ENCODE measurements at places on chromosomes 16 and 17.

GRCh38 chr16:55508941-55509931, at the start of gene LPCAT2:
Gene LPCAT2 (plus strand): TSS chr16:55509072. CDS start chr16:55509182, 110 bp downstream.
- DNase-seq: peak; percentile 76

- no peak for DNase-seq
Measured at GRCh38 chr16:68251832-68252231, 6.7 kb downstream of the PLA2G15 start.

GRCh38 chr16:66830422-66831404, at the start of gene NAE1:
Gene NAE1 (minus strand): TSS chr16:66830976. CDS start chr16:66830899, 77 bp downstream.
- DNase-seq: peak; percentile 92

DNA sequence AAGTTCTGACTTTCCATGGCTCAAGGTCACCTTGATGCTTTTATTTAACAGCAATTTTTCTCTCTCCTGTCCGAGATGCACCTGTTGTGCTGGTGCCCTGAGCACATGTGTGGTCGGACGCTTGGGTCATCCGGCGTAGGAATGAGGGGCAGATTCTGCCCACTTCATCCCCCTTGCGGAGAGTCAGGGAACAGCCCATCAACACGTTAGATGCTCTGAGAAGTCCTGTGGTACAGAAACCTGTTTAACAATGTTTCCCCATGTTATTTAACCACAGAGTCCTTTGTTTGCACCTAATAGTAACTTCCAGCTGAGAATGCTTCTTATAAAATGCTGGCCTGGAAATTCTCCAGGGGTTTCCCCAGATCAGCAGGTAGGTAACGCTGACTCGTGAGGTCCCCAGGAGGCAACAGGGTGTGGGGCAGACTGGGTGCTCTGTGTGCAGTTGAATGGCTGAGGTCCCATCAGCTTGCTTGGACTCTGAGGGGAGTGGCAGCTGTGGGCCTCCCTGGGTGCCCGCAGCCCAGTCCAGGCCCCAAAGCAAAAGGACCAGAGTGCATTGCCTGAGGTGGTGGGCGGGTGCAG, 17.8 kb downstream of the DOC2B start:
- no peak for DNase-seq

DNA sequence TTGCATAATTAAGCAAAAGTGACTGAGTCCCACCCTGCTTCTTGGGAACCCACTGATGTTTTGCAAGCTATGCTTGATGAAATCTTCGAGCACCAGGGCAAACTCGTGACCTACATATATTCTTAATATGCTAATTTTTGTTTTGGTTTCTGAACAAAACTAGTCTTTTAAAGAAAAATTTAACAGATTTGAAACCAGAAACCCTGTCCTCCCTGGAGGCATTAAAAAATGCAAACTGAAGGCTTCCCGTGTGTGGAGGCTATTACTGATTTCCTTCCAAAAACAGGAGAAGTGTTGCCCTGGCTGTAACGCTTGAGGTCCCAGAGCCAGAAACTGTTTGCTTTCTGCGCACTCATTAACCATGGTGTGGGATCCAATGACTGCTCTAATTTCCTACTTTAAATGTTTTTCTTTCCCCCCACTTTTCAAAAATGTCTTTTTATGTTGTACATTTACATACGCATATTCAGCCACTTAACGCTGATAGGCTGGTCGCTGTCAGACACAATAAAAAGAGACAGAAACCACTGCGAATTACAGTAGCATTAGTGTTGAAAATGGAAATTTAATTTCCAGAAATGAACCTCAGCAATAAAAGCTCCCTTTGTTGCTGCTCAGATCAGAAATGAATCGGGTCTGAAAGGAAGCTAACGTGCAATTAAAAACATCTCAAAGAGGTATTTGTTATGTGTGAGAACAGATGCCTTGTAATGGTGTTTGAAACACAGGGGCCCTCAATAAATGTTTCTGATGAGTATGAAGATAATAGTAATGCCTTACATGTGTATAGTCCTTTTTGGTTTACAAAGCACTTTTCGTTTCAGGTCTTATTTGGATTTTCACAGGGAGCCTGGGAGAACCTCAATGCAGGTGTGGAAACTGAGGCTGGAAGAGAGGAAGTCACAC, 39.9 kb upstream of the IRX6 start:
- no peak for DNase-seq

- DNase-seq: peak; percentile 82
Measured at GRCh38 chr16:85615014-85615851, 2.1 kb downstream of the GSE1 start.

GRCh38 chr16:67071476-67072048, 38.2 kb upstream of the PHAF1 start:
- no peak for DNase-seq

DNA sequence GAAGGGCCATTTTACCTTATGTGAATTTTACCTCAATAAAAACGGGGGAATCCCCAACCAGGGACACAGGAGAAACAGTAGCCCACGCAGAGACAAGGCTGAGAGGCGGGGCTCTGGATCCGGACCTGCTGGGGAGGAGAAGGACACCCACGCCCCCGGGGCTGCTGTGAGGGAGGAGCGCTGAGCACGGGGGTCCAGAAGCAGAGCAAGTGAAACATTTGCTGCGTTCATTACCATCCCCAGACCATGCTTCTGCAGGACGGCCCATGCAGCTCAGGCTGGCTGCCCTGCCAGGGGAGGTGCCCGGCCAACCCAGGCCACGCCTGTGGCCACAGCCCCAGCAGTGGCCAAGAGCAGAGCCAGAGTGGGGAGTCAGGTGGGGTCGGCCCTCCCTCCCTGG, 50.0 kb downstream of the KCNJ18 start:
- DNase-seq: no peak

DNA sequence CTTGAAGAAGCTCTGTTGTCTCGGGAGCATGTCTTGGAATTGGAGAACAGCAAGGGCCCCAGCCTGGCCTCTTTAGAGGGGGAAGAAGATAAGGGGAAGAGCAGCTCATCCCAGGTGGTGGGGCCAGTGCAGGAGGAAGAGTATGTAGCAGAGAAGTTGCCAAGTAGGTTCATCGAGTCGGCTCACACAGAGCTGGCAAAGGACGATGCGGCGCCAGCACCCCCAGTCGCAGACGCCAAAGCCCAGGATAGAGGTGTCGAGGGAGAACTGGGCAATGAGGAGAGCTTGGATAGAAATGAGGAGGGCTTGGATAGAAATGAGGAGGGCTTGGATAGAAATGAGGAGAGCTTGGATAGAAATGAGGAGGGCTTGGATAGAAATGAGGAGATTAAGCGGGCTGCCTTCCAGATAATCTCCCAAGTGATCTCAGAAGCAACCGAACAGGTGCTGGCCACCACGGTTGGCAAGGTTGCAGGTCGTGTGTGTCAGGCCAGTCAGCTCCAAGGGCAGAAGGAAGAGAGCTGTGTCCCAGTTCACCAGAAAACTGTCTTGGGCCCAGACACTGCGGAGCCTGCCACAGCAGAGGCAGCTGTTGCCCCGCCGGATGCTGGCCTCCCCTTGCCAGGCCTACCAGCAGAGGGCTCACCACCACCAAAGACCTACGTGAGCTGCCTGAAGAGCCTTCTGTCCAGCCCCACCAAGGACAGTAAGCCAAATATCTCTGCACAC, 21.2 kb downstream of the AKAP1 start:
- no peak for DNase-seq

GRCh38 chr16:25841761-25842160, 150.0 kb downstream of the HS3ST4 start:
- DNase-seq: no peak

GRCh38 chr16:3348547-3349167, 7.0 kb upstream of the OR2C1 start:
- DNase-seq: no peak

- DNase-seq: peak; percentile 80
Measured at GRCh38 chr17:33520426-33521330, 227.6 kb upstream of the ASIC2 start.

DNA sequence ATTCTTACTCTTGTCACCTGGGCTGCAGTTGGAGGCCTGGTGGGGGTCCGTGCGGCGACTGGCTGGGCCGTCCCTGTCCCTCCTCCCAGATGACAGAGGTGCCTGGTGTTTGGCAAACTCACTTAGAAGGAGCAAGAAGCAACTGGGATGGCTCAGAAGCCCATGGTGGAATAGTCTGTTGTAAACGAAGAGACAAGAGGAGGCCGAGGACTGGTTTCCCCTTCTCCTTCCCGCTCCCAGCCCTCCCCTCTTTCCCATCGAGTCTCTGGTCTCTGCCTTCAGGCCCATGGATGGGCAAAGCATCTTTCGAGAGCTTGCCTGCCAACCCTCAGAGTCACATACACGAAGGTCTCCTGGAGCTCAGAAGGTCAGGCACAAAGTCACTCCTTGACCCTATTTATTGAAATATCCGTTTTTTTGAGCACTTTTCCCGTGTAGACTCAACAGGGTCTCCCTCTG, 364.4 kb downstream of the SEC14L1 start:
- DNase-seq: no peak

GRCh38 chr16:1688807-1689560, 10.9 kb downstream of the JPT2 start:
- DNase-seq: no peak

DNA sequence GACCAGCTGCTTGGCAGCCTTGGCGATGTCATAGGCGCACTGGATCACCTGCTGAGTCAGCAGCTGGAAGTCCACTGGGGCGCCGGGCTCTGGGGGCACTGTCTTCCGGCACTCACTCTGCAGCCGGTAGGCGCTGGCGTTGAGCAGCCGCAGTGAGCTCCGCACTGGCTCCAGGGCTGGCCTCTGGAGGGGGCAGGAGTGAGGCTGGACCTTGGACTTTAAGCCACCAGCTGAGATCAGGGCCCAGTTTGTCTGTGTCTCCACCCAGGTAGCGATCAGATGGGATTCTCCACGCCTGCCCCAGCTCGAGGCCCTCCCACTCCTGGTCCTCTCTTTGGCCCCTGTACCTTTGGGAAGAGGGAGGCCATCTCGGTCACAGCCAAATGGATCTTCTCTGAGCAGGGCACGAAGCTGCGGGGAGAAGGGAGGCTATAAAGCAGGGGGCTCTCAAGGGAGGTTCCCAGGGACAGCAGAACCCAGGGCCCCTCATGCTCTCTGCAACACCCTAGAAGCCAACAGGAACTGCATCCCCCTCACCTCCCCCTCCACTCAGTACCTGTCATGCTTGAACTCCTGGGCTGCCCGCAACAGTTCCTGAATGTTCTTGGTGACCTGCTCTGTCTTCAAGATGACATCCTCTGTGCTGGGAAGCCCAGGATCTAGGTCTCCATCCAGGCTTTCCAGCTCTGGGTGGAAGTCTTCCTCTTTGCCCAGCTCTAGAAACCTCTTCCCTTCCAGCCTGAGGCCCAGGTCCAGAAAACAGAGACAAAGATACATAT, 6.4 kb downstream of the TP53I13 start:
- no peak for DNase-seq

DNA sequence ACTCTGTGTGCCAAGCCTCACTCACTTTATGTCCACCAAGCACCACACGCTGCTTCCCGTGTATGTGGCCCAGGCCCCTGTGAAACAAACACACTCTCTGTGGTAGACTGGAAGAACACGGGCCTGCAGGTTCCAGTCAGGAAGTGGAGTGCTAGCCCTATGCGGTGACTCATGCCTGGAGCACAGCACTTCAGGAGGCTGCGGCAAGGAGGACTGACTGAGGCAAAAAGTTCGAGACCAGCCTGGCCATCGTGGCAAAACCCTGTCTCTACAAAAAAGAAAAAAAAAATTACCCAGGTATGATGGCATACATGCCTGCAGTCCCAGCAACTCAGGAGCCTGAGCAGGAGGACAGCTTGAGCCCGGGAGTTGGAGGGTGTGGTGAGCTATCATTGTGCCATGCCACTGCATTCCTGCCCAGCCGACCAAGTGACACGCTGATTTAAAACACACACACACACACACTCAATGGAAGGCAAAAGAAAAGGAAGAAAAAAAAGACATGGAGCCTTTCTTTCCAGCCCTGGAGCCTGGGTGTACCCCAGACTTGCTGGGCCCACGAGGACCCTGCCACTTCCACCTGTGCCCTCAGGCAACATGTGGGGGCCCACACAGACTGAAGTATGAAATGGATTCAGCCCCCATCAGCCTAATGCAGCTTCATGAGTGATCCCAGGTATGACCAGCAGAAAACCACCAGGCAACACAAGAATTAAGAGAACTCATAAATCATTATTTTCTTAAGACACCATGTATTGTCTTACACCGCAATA, 126.6 kb downstream of the ANKRD11 start:
- DNase-seq: peak; percentile 61

DNA sequence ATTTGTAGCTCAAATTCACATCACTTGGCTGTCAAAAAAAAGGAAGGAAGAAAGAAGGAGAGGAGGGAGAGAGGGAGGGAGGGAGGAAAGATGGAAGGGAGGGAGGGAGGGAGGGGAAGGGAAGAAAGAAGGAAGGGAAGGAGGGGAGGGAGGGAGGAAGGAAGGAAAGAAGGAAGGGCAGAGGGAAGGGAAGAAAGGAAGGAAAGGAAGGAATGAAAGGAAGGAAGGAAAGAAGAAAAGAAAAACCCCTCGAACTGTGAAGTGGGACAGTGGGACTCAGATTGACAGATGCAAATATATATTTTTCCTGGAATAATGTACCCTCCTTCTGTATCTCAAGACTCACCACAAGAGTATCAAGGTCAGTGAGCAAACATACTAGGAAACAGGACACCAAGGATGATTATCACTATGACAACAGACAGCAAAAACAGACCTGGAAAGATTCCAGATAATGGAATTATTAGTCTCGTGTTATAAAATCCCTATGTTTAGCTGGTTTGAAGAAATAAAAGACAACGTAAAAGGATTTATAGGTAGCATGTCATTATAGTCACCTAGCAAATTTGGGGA, 24.2 kb upstream of the ABCA3 start:
- DNase-seq: no peak

DNA sequence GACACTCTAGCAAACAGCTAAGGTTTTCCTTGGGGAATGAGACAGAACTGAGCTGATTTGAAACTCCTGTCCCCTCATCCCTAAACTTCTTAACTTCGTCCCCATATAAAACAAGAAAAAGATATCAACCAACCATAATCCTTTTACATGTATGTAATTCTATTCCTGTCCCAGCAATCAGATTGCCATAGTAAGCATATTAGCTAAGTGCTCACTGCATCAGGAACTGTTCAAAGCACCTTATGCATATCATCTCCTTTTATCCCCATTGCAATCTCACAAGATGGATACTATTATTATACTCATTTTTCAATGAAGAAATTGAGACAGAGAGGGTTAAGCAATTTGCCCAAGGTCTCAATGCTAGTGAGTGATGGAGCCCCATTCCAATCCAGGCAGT, 6.8 kb downstream of the KIF18B start:
- DNase-seq: no peak

DNA sequence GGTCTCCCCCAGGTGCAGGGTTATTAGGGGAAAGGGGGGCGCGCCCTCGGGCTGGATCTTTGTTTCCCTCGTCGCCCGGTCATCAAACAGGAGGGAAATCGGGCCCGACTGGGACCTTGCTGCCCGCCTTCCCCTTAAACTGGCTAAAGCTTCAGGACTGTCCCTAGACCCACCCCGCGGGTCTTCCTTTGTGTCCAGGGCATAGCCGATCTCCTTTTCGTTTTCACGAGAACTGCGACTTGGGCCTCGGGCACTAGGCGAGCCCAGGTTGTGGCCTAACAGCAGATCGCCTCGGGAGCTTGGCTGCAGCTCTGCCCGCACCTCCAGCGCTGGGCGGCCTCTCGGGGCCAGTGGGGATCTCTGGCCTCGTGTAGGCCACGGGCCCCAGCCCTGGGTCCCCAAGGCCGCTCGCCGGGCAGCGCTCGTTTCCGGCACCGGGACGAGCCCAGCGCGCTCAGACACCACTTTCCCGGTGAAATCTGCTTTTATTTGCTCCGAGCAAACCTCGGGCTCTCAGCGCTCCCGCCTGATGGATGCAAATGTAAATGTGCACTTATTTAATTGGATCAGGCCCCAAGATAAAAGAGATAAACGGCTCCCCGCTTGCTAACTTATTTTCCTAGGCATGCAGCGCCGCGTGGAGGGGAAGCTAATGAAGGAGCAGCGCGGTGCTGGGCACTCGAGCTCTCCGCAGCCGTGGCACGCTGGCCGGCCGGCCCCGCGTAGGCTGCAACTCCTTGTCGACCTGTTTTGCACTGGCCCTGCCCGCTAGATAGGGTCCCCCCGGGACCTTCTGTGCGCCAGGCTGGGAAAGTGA, 7.8 kb downstream of the IRX5 start:
- no peak for DNase-seq

Measured in stimulated activated CD8-positive, alpha-beta memory T cell treated with anti-CD3 and anti-CD28 coated beads, Interleukin-4, amount 100 ng/mL, for 48 hours (primary cell).